ENCODE measurements at places on chromosomes 11 and 22. TPM values are rescaled to one million over a fixed set of nuclear protein-coding genes. Genes with fewer than 3 reads are reported as not detected.
A peak's percentile ranks its signal among the peaks of the same experiment; 100 is the strongest.

DNA sequence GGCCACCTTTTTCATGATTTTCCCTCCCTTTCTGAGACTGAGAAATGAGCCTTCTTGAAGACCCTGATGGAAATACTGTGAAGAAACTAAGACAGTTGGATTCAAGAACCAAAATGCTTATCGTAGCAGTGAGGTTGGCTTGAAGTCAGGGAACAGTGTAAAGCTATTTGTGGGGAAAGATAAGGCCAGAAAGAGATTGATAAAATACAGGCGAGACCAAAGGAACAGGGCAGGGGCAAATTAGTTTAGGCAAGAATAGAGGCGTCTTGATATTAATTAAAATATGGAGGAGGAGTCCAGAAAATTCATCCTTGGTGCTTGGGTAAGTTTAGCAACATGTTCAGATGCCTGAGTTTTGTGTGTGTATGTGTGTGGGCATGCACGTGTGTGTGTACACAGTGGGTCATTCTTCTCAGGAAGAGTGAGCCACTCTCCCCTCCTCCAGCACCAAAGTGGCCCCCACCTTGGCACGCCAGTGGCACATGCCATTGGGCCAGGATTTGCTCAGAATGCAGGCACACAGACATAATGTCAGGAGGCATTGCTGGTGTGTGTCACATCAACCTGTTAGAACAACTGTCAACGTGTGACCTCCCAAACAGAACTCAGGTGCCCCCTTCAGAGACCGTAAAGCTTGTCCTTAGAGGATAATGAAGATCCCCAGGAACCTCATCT lies 3.9 kb upstream of the EHF start:
- no peak for DNase-seq

The TMPRSS6 gene
- total RNA-seq, result not detected

The OR5B21 gene
- total RNA-seq, result not detected

- DNase-seq, result no peak
Measured at GRCh38 chr22:20751185-20751851, 22.6 kb upstream of the SERPIND1 start.

GRCh38 chr11:2897048-2897447 lies 11.5 kb upstream of the CDKN1C start:
- DNase-seq, result no peak

DNA sequence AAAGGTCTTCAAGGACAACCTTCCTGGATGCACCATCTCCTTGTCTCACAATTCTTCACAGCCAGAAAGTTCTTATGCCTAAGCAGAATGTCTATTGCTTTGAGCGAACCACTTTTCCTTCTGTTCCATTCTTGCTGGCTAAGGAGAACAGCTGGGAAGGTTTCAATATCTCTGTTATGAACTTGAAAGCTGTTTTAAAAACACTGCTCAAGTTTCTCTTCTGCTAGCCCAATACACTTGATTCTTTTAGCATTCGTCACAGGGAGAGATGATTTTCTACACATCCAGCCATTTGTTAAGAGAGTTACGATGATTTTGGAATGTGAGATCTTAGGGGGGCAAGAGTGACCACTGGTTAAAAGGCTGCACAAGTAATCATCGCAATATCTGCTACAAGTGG lies 249.3 kb downstream of the KIRREL3 start:
- peak; percentile 30 for DNase-seq

The OR10A2 gene
- not detected for total RNA-seq

- no peak for DNase-seq
Measured at GRCh38 chr22:23409976-23410375, 170.1 kb downstream of the IGLL1 start.

The MS4A3 gene
- total RNA-seq, result not detected

DNA sequence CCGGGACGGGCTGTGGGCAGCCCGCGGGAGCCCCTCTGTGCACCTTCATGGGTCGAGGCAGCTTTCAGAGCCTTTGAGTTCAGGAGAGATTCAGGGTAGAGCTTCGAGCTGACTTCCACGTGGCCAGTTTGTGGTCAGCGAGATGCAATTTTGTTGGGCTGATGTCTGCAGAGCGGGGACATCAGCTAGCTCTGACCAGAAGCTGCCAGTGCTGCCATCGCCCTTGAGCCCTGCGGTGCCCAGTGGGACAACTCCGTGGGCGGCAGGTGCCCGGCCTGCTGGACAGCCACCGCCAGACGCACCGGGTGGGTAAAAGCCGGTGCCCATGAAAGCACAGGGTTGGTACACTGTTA lies 719 bp downstream of the TALDO1 start:
- peak; percentile 43 for DNase-seq

- DNase-seq, result peak; percentile 75
Measured at GRCh38 chr11:130675371-130675821, 227.0 kb downstream of the ADAMTS15 start.

GRCh38 chr11:39113606-39114005 lies 2345.8 kb downstream of the LRRC4C start:
- no peak for DNase-seq

Measured in fibroblast of villous mesenchyme (primary cell).